ENCODE measurements at places on chromosomes 1 and 21.

- no peak for DNase-seq
Observed at GRCh38 chr1:23116921-23117699, 51.5 kb downstream of the LUZP1 start.

- DNase-seq: peak; percentile 57
Observed at GRCh38 chr1:153532769-153533599, 2.8 kb downstream of the S100A6 start.

GRCh38 chr1:156134716-156135435 is 18.5 kb upstream of the SEMA4A start:
- no peak for DNase-seq

- no peak for DNase-seq
Observed at GRCh38 chr1:54965624-54966340, 14.6 kb upstream of the TMEM61 start.

DNA sequence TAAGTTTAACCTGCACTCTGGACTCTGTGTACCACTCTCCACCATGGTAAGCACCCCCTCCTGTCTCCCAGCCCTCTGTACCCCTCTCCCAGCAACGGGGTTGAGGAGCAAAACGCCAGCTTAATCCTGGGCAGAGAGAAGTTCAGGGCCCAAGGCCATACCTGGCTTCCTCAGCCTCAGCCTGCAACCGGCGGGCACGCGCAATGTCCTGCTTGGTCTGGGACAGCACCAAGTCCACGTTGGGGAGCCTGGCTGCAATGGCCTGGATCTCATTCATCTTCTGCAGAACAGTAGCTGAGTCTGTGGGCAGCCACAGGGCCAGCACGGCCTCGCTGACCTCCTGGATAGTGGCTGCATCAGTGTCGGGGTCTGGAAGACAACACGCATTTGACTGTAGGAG is 33.9 kb downstream of the LAMB3 start:
- DNase-seq: no peak

- DNase-seq: no peak
Observed at GRCh38 chr1:220124542-220124941, 30.6 kb downstream of the IARS2 start.

DNA sequence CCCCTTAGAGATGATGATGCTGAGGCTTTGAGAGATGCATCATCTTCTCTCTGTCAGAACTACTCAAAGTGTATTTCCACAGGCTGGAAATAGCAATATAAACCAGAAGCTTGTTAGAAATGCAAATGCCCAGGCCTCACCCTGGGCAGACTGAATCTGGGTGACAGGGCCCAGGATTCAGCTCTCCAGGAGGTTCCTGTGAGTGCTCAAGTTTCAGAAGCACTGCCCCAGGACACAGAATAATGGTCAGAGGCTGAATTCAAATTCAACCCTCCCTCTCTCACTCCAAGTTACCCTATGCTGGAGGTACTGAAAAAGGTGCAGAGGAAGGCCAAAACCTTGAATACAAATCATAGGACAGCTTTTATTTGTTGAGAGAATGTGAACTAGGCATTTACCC is 98.5 kb upstream of the NGF start:
- DNase-seq: no peak

DNA sequence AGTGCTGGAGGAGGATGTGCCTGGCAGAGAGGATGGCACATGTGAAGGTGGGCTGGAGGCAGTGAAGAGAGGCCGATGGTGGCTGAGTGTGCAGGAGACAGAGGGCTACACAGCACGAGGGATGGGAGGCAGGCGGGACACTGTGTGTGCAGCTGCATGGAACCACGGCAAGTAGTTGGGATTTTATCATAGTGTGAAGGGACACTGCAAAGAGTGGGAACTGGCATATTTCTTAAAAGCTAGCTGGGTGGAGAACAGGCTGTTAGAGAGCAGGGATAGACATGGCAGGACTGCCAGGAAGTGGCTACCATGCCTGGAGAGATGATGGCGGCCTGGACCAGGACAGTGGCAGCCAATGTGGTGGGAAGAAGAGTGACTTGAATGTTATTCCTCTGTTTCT is 102.4 kb upstream of the TLR5 start:
- no peak for DNase-seq

DNA sequence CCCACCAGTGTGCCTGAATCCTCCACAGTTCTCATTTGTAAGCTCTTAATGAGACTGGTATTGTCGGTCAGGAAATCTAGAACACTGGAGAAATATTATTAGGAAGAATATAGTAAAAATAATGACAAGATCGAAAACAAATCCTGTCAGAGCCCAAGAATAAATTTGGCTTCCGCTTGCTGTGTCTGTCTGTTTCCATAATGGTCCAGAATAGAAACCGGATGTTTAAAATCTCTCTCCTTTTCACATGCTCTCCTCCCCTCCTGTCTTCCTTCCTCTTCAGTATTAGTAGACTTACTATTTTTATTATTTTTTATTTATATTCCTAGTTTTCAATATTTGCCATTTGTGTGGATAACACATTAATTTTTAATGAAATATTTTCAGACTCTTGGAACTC is 187.7 kb downstream of the SDCCAG8 start:
- DNase-seq: no peak

DNA sequence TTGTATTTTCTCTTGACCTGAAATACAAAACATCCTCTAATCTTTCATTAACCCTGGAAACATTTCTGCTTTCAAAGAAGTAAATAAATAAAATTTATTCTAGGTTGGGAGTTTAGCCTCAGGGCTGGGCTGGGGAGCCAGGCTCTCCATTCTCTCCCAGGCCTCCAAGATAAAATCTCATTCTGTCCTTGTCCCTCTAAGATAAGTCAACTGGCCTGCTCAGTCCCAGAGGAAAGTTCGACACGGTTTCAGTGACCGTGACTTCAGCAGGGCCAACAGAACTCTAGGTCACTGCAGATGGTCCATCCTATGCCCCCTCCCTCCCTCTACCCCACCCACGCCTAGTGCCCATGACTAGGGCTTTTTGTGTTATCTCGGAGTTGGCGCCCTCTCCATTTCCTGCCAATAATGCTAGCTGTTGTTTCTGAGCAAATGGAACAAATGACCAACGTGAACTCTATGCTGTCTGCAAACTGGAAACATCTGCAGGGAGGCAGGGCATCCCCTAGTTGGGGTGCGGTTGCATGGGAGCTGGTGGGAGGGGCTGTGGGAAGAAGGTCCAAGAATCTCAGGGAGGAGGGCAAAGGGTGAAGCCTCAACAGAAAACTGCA is 10.1 kb upstream of the ADORA3 start:
- DNase-seq: no peak

DNA sequence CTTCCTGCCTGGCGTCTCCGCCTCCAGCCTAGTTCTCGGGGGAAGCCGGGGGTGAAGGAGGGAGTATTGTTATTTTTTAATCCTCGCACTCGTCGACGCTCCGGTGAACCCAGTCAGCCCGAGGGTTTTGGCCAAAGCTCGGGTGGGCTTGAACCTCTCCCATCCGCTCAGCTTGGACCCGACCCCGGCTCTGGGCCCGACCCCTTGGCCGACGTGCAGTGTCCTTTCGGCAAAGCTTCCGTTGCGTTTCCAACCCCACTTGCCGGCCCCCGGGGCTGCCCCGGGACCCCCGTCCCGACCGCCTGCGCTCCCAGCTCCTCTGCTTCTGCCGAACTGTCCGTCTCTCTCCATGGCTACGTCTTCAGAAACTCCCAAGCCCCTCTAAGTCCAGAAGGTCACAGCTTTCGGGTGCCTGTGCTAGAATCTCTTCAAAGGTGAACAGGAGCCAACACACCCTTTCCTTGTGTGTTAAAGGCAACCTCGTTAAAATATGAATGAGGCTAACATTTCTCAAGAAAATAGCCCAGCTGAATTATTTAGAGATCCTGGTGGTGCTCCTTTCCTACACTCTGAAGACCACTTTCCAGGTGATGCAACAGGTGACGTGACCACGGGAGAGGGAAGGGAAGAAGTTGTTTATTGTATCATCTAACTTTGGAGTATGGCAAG is 647 bp downstream of the DESI2 start:
- no peak for DNase-seq

GRCh38 chr1:173190101-173190936 is 16.8 kb downstream of the TNFSF4 start:
- DNase-seq: no peak

DNA sequence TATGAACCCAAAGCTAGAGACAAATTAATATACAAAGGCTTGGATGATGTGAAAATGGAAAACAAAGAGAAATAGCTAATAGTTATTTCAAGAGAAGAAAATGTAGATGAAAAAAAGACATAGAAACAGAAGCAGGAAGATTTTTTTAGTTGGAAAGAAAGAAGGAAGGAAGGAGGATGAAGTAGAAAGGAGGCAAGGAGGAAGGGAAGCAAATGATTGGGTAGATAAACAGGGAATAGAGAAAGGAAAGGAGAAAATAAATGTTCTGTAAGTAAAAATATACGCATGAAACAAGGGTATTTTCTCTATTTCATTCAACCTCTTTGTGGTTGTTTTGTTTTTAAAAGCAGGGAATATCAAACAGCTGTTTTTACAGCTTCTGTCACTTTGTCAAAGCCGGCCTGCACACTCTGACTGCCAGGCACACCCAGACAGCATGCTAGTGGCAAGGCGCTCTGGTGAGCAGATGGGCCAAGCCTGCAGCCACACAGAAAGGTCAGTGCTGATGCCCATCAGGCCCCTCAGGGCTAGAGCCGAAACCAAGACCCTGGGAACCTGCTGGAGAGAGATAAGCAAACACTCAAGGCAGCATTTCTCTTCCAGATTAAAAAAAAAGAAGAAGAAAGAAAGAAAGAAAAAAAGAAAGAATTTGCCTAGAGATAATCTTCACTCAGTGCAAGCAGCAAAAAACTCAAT is 72.9 kb upstream of the CTTNBP2NL start:
- no peak for DNase-seq

DNA sequence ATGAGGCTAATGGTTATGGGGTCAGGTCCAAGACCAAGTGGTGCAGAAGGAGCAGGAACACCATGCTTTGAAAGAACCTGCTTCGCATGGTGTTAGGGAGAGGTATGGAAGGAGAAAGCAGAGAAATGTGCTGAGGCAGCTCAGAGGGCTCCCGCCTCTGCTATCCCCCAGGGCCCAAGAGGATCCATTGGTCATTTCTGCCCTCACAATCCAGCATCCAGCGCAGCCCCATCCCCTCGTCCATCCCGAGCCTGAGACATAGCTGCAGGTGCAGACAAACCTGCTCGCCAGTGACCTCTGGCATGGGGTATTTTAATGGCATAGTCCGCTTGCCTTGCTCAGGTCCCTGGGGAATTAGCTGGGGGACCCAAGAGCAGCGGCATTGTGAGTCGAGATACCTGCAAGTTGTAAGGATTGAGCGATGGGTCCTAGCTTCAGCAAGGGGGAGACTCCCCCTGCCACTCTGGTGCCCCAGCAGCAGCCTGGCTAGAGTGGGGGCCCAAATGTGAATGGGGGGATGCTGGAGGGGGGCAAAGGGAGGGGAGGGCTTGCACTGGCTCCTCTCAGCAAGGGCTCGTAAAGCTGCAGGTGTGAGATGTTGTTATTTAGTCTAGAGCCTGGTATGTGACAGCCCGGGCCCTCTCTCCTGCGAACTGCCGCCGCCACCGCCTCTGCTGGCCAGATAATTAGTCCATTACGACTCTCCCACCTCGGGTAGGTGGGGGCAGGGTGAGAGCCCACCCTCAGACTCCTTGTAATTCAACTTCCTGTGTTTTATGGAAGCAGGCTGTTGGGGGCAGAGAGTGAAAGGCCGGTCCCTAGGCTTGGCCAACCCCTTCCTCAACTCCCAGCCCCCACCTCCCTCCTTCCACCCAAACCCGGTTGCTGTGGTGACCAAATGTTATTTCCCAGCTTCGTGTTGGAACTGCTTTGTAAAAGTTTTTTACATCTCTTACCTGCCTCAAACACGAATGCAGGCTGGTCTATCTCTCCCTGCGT is 118.8 kb downstream of the RNF220 start:
- no peak for DNase-seq

DNA sequence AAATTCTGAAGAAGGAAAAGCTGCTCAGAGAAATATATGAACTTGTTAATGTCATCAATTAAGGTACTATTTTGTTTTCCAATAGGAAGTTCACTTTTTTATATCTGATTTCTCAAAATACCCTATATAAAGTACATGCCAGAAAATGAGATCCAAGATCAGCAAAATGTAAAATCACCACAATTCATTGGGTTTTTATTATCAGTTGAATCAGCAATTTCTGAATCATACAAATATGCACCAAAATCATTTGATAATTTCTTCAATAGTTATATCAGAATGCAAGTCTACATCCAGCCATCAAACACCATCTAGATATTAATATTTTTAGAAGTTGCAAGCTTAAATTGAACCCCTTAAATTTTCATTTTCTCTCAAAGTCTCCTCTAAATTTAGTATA is 1293.4 kb upstream of the NCAM2 start:
- no peak for DNase-seq

DNA sequence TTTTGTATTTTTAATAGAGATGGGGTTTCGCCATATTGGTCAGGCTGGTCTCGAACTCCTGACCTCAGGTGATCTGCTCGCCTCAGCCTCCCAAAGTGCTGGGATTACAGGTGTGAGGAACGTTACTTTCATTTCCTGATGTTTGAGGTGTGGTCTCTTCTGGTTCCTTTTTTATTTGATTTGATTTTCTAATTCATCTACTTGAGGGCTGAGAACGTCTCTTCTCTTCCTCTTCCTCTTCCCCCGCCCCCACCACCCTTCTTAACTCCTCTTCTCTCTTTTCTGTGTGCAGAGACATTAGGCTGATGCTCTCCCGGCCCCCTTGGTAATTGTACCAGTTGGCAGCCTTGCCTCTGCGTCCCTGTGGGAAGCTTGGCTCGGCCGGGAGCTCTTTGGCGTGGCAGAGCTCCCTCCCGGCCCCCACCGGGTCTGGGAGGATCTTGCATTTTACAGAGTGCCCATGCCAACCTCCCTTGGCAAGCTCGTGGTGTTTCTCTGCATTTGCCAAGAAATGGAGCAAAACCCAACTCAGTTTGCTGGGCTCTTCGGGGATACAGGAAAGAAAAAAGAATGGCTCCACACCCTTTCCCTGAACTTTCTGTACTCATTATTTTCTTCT is 19.9 kb downstream of the CRYAA start:
- DNase-seq: no peak

- DNase-seq: no peak
Observed at GRCh38 chr1:86787621-86788020, 83.2 kb downstream of the SH3GLB1 start.

DNA sequence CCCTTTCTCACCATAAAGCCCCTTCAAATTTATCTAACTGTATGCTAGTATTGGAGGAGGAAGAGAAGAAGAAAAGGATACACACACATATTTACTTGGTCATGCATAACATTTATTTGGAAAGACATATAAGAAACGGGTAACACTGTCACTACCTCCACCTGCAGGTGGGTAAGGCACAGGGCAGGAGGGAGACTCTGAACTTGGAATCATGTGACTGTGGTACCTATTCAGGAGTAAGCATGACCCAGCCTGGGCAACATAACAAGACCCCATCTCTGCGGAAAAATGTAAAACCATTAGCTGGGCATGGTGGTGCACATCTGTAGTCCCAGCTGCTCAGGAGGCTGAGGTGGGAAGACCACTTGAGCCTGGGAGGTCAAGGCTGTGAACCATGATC is 1.4 kb upstream of the PADI6 start:
- DNase-seq: no peak

- no peak for DNase-seq
Observed at GRCh38 chr1:241130881-241131280, 226.1 kb downstream of the RGS7 start.

DNA sequence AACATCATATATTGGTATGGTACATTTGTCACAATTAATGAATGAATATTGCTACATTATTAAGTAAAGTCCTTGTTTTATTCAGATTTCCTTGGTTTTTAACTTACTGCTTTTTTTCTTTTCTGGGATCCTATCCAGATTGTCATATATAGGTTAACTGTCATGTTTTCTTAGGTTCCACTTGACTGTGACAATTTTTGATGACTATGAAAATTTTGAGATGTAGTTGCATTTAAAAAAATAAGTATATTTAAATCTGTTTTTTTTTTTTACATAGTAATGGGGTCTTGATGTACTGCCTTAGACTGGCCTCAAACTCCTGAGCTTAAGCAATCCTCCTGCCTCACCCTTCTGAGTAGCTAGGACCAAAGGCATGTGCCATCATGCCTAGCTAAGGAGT is 76.8 kb downstream of the ATP6V1G3 start:
- no peak for DNase-seq

Measured in T-helper 22 cell (primary cell).